ENCODE measurements at places on chromosomes 2 and 18.

- DNase-seq: no peak
Observed at GRCh38 chr18:23493654-23494053, 9.7 kb upstream of the RMC1 start.

DNA sequence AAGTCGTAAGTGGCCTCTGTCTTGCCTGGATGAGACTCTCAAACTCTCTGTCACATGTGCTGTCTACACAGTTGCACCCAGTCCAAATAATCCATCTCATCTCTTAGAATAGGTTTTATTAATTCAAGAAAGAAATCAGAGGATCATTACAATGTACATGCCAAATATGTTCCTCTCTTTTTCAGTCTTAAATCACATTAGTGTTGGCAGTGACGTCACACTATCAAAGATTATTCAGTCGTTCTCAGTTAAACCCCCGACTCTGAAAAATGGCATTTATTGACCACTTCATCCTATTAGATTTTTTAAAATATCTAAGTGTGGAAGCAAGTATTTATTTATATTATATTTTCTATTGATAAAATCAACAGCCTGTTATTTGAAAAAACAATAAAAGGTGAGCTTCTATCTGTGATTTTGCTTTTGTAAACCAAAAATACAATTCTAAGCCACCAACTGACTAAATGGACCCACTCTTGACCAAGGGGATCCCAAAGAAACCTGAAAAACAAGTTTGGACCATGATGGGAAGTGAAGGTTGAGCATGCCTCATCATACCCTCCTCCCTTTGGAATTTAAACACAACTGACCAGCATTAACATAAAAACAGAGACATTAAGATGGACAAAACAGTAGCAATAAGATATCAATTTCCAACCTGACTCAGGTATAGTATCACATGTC is 1894.4 kb upstream of the LRRTM1 start:
- DNase-seq: no peak

GRCh38 chr18:77495982-77496690 is 246.5 kb downstream of the GALR1 start:
- DNase-seq: no peak

DNA sequence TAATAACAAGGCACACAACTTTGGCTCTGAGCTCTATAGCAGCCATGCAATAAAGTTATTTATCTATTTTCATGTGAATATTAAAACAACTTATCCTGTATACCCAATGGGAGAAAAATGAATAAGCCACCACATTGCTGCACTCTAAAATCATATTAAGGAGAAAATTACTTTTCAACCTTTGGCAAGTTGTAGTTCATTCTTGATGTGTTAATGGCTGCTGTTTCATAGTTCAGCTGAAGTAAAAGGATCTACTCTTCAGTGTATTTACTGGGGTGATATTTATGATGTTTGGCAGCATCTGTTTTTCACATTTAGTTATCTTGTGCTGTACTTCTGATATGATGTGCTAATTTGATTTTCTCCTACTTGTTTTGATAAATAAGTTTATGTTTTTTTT is 71.8 kb downstream of the TMEFF2 start:
- no peak for DNase-seq

DNA sequence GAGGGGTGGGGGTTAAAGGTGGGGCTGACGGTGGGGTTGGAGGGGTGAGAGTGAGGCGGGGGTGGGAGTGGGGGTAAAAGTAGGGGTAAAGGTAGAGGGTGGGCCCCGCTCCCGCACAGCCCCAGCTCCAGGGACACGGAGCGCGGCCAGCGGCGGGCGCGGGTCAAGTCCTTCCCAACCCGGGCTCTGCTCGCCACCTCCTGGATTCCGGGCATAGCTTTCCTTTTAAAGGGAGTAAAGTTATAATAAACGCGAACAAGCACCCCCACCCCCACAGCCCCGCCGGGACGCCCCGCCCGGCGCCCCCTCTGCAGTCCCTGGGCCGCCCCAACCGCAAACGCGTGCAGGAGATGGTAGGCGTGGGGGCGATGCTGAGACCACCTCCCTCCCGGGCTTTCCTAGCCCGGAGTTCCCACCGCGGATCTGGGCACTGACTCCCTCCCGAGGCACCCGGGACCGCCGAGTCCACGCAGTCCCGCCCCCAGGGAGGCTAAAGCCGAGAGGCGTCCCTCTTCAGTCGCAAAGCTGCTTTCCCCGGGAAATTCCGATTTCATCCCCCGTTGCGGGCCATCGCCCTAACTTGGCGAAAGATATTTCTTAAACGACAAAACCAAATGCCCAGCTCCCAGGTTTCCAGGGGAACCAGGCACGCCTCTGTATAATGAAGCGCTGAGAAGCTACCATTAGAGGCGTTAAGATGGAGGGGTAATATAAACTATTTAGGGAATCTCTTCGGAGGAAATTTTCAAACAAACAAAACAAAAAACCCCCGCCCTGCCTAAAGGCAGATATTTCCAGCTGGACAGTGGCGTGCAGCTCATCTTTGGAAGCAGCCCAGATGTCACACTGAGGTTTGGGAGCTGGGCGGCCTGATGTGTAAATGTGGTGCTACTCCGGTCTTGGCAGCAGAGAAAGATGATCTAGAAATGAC is at the start of gene LIMS2:
LIMS2 (minus strand) TSS at position 200 of the 931 bp plus-strand sequence. CDS start 506 bp downstream, outside the sequence.
- DNase-seq: peak; percentile 77

DNA sequence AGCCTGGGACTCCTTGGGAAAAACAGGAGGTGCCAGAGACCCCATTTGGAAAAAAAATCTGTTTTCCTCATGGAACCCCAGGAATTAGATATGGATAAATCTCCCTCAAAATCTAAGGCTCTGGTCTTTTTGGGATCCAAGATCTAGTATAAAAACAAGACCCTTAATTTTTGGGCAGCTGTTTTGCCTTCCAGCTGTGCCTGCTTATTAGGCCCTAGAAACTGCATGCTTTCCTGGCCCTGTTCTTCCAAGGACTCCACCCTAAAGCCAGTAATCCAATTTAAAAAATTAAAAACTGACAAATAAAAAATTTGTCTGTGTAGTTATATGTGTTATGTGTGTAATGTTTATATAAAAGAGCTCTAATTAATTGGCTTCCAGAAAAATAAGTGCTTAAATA is 274.6 kb downstream of the STK39 start:
- no peak for DNase-seq

GRCh38 chr2:86027196-86027921 is 78.3 kb downstream of the POLR1A start:
- DNase-seq: no peak

DNA sequence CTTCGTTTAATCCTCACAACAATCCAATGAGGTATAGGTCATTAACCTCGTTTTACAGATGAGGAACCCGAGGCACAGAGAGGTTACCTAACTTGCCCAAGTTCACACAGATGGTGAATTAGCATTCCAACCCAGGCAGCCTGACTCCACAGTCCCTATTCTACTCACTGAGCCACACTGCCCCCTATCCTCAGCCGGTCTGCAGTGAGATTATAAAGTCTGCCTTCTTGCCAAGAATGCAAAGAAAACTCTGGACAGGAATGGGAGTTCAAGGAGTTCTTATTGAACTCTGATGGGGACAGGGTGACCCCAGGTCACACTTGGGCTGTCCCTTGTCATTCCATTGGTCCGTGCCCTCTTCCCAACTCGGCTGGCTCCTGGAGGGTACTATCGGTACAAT is 118.1 kb upstream of the MSH6 start:
- DNase-seq: no peak

GRCh38 chr2:101150306-101151145 is 656 bp downstream of the TBC1D8 start:
- no peak for DNase-seq

DNA sequence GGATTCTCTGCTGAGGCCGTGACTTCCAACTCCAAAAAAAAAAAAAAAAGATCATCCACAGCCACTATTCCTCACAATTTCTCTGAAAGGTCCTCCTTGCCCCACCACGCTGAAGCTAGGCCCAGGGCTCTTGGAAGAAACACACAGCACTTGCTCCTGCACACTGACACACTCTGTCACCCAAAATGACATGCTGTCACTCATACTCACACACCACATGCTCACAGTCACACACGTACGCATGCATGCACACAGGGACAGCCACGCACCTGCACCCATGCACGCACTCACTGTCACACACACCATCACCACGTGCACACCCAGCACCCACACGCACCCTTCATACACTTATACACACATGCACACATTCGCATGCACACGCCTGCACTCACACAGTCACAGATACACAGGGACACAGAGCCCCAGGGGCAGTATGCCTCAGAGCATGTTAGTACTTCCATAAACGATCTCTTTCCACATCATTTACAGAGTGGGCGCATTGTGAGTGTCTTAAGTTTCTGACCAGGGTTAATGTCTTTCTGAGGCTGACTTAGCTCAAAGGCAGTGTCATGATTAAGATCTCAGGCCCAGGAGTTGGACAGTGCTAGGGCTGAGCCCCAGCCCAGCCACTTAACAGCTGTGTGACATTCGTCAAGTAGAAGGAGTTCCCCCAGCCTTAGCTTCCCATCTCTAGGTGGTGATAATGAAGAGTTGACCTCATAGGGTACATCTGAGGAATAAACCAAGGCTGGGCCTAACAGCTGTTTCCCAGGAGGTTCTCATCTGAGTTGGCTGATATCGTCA is 93.4 kb downstream of the GLI2 start:
- no peak for DNase-seq

DNA sequence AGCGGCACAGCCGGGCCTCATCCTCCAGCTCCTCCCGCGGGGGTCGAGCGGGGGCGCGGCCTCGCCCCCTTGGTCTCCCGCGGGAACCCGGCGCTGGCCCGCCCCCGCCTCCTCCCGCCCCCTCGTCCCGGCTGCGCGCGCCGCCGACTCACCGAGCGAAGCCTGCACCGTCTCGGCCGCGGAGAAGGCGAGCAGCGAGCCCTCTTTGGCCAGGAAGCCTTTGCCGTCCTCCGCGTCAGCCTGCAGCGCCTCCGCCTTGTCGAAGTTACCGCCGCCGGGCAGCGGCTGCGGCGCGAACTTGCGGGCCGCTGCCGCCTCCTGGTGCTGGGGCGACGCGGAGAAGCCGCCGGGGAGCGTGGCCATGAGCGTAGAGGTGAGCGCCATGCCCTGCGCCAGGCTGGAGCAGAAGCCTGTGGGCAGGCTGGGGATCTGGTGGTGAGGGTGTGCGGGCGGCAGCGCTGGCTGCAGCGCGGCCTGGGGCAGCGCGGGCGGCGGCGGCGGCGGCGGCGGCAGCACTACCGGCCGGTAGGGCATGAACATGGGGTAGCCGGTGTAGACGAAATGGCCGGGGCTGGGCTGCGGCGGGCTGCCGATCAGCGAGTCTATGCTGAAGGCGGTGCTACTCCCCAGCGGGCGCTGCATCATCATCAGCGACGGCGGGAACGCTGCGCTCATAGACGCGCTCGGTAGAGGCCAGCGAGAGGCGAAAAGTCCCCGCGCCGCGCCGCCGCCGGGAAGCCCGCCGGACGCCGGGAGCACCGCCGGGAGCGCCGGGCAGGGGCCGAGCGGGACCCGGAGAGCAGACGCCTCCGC is 683 bp downstream of the GBX2 start:
- DNase-seq: peak; percentile 66

- no peak for DNase-seq
Observed at GRCh38 chr2:28045676-28046351, 155.3 kb downstream of the BABAM2 start.

DNA sequence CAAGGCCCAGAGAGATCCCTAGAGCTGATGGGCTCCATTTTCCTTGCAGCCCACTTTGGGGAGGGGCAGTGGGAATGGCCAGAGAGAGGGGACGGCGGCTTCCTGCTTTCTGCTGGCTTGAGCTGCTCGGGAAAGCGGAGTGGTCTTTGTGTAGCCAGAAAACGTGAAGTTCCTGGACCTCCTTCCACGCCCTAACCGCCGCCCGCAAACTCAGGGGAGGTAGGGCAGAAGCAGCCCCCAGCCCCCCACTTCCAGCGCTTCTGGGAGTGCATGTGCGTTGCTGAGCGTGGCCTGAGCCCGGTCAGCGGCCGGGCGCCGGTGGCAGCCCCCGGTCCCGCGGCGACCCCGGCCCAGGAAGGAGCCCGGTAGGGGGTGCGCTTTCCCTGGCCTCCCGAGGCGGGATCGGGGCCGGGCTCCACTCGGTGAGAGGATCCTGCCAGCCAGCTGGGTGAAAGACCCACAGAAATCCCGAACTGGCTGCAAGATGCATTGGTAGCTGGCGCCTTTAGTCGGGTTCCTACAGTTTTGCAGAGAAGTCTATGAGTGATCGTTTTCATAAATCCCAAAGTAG is 25.3 kb upstream of the BOD1L2 start:
- DNase-seq: no peak

- no peak for DNase-seq
Observed at GRCh38 chr2:66531155-66531554, 96.2 kb downstream of the MEIS1 start.

- DNase-seq: no peak
Observed at GRCh38 chr2:51212374-51212773, 180.4 kb upstream of the NRXN1 start.

- DNase-seq: no peak
Observed at GRCh38 chr18:65737471-65737955, 13.3 kb upstream of the CDH7 start.

DNA sequence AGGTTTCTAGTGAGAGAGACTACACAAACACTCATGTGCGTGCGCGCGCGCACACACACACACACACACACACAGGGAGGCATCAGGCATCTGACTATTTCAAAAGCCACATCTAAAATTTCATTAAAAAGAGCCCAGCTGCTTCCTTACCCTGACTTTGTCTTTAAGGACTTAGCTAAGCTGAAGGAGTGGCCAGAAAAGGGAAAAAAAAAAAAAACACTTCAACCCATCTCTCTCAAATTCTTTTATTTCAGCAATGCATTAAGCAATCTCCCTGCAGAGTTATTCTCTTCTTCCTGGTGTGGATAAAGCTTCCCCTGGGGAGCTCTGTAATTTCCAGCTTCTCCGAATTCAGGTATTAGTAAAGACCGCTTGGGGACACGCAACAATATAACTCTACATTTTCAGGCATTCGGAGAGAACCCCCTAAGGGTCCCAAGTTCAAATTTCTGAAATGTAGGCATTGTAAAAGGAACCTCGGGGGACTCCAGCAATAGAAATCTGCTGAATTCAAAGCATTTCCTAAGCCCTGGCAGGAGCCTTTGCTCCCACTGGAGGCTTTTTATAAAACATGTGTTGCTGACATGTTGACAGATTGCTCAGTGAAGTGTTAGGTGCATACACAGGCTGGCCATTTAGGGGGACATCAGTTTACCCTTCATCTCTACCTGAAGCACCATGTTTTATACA is 67.0 kb downstream of the ZNF521 start:
- DNase-seq: peak; percentile 46

DNA sequence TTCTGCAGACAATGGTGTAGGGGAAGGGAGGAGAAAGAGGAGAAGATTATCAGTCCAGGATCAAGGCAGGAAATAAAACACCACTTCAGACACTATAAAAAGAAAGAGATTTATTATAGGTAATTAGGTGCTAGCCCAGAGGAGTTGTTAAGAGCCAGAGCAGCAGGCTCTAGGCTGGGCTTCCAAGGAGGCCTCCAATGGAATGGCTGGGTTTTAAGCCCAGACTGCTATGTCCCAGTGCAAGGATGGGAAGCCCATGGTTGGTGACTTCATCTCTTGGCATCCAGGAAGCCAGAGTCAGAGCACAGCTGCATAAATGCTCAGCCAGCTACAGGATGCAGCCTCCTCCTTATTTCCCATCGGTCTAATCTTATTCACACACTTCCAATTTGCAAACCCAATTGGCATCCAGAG is 95.6 kb downstream of the LAMA3 start:
- peak; percentile 87 for DNase-seq
